GM20000 (cell line): ENCODE measurements at places on chromosomes 11 and 22.

DNA sequence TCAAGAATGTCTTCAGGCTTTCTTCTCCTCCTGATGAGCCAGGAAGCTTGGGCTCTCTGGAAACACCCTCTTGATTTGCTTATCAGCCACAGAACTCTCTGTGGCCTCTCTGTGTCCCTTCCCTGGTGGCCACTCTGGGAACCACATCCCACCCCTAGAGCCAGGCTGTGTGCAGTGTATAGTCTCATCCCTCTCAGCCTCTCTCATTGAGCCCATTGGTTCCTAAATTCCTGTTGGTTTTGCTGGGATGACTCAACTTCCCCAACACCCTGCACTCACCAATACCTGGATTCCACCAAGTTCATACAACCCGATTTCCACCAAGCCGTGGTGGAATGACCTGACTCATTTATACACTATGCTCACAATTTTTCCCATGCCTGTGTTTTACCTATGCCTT, 5.2 kb downstream of the IRAG1 start:
- DNase-seq: no peak

GRCh38 chr11:112175599-112175952, 264 bp downstream of the BCO2 start:
- DNase-seq: no peak

GRCh38 chr11:86046116-86046515, 22.8 kb downstream of the PICALM start:
- DNase-seq: no peak

GRCh38 chr11:57482782-57483561, 22.6 kb downstream of the RTN4RL2 start:
- DNase-seq: peak; percentile 89

DNA sequence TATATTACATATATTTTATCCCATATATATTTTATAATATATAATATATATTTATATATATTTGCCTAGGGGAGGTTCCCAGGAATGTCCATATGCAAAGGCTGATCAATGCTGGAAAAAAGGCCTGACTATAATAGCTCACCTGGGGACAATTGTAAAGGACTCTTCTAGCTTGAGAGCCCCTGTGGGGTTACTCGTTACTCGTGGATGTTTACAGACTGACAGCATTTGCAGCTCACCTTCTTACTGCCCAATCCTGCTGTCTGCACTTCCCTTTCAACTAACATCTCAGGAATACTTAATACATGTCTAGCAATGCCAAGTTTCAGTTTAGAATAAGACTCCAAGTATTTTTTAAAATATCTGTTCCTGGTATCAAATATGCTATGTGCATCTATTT, 1365.4 kb upstream of the RAG2 start:
- DNase-seq: no peak

GRCh38 chr22:29308791-29309262, 2.4 kb downstream of the GAS2L1 start:
- peak; percentile 50 for DNase-seq

- DNase-seq: peak; percentile 42
Measured at GRCh38 chr11:46560300-46560991, 33.4 kb downstream of the AMBRA1 start.

DNA sequence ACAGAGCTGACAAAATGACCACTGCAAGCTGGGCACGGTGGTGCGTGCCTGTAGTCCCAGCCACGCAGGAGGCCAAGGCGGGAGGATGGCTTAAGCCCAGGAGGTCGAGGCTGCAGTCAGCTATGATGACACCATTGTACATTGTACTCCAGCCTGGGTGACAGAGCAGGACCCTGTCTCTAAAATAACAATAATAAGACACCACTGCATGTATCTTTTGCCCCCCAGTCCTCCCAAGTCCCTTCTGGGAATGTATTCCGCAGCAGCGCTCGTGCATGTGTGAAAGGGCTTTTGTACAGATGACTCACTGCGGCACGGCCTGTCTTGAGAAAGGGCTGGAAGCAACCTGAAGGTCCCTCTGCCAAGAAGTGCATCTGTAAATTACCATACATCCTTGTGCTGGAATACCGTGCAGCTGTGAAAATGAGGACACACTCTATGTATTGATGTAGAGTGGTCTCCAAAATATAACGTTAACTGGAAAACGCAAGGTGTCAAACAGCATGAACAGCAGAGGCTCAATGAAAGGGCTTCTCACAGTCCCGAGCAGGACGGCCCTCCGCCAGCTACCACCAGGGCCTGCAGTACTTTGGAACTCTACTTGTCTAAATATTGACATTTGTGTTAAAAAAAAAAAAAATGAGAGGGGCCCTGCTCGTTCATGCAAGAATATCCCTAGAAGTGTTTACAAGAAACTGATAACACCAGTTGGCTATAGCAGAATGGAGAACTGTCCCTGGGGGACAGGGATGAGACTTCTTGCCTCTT, 9.0 kb upstream of the CDC42EP2 start:
- DNase-seq: no peak

DNA sequence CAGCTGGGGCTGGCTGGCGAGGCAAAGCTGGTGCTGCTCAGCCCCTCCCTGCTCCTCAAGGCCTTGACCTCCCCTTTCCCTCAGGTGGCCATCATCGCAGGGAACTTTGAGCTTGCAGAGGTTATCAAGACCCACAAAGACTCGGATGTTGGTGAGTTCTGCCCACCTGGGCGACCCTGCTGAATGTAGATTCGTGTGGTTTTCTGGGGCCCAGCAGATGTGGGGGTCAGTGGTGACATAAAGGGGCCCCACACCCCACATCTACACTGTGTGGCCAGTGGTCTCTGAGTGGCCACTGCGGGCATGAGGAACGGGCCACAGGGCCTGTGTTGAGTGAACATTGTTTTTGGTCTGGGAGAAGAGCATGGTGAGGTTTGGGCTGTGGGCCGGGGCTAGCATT, 11.9 kb downstream of the SHANK3 start:
- DNase-seq: peak; percentile 23

GRCh38 chr11:17218403-17218802, 10.6 kb upstream of the PIK3C2A start:
- DNase-seq: no peak
